ENCODE measurements at places on chromosomes 11 and 22.

- no peak for DNase-seq
Measured at GRCh38 chr11:36558571-36559413, 9.0 kb upstream of the RAG1 start.

DNA sequence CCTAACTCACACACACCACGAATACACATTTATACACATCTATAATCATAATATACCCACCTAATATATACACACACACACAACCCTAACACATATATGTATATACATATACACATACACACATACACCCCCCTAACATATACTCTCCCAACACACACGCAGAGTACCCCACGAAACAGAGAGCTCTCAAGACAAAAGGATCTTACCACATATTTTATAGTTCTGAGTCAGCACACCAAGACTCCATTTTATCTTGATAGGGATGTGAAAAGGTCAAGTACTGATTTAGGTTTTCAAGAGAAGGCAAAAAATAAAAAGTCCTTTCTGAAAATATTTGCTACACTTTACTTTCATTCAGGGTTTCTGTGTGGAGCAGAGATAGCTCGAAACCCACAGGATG, 1207.2 kb downstream of the LRRC4C start:
- no peak for DNase-seq

- no peak for DNase-seq
Measured at GRCh38 chr11:117992136-117992535, 5.9 kb downstream of the IL10RA start.

DNA sequence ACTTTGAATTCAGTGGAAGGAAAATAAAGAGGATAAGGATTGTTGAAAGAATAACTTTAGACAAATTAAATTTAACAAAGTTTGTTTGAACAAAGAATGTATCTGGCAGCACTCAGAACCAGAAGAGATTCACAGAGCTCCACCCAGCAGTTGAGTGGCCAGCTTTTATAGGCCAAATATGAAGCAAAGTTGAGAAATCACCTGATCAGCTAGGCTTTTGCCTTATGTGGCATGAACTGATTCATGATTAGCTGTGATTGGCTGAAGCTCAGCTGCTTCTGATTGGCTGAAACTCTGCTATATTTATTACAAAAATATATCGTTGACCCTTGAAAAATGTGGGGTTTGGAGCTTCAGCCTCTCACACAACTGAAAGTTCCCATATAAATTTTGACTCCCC, 62.6 kb downstream of the PIWIL4 start:
- no peak for DNase-seq

- no peak for DNase-seq
Measured at GRCh38 chr11:31800398-31801265, 10.5 kb downstream of the PAX6 start.

GRCh38 chr22:32067613-32068012, 24.6 kb downstream of the SLC5A1 start:
- no peak for DNase-seq

- no peak for DNase-seq
Measured at GRCh38 chr22:32752326-32752725, 49.2 kb upstream of the TIMP3 start.

DNA sequence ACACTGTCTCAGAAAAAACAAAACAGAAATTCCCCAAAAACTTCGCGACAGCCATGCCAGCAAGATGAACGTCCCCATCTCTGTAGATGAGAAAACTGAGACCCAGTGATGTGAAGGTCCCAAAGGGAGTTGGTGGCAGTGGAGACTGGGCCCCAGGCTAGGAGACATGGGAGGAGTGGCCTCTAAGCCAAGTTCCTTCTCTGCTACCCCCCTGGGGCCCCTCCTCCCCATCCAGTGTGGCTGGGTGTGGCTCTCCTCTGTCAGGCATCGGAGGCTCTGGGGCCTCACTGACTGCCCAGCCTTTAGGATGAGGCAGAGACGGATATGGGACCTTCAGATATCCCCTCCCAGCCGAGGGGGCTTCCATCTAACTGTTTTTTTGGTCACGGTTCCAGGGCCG, 9.8 kb downstream of the RELT start:
- DNase-seq = no peak

DNA sequence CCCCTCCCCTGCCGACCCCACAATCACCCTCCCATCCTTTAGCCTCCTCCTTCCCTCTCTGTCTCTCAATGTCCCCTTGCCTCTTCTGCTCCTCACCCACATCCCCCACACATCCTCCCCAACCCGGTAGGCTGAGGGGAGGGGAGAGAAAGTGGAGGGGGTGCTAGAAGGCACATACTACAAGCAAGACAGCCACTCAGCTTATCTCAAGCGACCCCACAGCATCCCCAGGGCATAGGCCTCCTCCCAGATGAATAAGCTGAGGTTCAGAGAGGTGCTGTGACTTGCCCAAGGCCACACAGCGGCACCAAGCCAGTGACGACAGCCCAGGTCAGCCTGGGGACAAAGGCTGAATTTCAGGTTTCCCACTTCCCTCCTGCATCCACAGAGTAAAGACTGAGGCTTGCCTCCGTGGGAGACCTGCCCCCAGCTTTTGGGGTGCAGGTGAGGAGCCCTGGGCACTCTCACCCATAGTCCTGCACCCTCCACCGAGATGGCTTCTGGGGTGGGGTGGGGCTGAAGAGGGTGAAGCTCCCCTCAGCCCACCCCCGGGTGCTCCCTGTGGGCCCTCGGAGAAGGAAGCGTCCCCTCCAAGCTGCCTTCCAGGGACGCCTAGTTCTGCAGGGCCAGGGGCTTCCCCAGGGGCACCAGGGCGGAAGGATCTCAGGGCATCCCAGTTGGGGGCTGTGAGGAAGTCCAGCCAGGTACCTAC, 511 bp downstream of the RAC2 start:
- DNase-seq = no peak

DNA sequence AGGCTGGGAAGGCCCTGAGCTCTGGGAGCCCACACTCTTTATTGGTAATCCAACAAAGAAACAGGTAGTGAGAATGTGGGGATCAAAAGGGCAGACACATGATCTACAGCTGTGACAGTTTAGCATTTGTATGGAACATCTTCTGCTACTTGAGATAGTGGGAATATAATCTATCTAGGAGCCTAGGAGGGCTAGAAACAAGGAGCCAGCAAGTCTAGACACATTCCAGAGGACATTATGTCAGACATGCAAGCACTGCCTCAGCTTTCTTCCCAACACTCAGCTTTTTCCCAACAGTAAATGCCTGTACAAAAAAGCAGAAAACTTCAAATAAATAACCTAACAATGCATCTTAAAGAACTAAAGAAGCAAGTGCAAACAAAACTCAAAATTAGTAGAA, 1150.6 kb upstream of the RAG2 start:
- DNase-seq = no peak

DNA sequence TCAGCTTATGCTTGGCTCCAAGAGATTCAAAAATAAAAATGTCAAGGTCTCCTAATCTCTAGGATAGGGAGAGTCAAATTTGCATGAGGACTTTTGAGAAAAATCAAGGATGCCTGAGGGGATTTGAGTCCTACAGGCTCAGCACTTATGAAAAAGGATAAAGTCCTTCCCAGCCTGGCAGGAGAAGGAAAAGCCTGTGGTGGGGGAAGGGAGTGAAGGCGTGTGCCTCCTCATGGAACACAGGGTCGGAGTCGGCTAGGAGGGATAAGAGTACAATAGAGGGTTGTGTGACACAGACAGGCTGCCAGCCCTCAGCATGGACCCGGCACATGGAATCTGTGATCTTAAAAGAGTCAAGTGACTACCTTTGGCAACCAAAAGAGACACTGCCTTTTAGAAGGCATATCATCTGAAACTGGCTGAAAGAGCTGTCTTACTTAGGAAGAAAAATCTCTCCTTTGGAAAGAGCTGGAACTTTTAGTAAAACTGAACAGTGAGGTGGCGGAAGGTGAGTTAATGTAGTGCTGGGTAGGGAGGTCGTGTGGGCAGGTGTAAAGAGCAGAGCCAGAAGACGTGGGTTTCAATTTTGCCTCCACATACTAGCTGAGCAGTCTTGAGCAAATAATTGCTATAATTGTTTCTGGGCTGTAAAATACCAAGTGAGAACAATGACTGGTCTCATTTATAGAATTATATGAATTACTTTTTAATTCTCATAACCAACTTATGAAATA, 58.8 kb upstream of the RDX start:
- no peak for DNase-seq

- DNase-seq = no peak
Measured at GRCh38 chr22:19958083-19959042, 16.7 kb upstream of the TXNRD2 start.

- DNase-seq = no peak
Measured at GRCh38 chr11:104668797-104669463, 229.3 kb downstream of the CASP12 start.

- no peak for DNase-seq
Measured at GRCh38 chr11:46724088-46724487, 5.1 kb downstream of the F2 start.

- no peak for DNase-seq
Measured at GRCh38 chr11:19105011-19105410, 12.0 kb upstream of the ZDHHC13 start.

- DNase-seq = no peak
Measured at GRCh38 chr11:20131788-20132666, 28.2 kb downstream of the DBX1 start.

DNA sequence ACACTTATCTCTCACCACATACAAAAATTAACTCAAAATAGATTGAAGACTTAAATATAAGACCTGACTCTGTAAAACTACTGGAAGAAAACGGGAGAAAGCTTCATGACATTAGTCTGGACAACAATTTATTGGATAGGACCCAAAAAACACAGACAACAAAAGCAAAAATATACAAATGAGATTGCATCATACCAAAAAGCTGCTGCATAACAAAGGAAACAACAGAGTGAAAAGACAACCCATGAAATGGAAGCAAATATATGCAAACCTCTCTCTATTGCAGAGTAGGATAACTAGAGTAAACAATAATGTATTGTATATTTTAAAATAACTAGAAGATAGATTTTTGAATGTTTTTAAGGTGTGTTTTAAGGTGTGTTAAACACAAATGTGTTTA, 11.2 kb downstream of the MRGPRX2 start:
- no peak for DNase-seq

GRCh38 chr11:118152020-118152551, 537 bp downstream of the SCN4B start:
- DNase-seq = no peak
